Inflammatory macrophage treated with lipopolysaccharide for 4 hours (primary cell): ENCODE measurements at places on chromosomes 1 and 21.
A peak's percentile ranks its signal among the peaks of the same experiment; 100 is the strongest.

DNA sequence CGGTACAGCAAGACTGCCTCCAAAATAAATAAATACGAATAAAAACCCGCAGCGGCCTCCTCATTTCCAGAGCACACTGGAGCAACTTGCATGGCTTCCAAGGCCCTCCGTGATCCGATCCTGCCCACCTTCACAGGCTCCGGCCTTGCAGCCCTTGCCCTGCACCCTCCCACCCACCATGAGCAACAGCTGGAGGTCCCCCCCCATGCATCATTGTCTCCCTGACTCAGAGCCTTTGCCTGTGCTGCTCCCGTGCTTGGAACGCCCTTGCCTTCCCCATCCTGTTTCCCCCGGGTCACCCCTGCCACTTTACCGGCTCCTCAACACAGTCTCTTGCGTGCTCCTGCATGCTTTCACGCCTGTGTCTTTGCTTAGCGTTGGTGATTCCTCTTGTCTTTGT is 71.0 kb upstream of the ANGPTL1 start:
- DNase-seq, result no peak

- DNase-seq, result no peak
These were observed 12.2 kb downstream of the CDC42BPA start for GRCh38 chr1:227305894-227306626.

DNA sequence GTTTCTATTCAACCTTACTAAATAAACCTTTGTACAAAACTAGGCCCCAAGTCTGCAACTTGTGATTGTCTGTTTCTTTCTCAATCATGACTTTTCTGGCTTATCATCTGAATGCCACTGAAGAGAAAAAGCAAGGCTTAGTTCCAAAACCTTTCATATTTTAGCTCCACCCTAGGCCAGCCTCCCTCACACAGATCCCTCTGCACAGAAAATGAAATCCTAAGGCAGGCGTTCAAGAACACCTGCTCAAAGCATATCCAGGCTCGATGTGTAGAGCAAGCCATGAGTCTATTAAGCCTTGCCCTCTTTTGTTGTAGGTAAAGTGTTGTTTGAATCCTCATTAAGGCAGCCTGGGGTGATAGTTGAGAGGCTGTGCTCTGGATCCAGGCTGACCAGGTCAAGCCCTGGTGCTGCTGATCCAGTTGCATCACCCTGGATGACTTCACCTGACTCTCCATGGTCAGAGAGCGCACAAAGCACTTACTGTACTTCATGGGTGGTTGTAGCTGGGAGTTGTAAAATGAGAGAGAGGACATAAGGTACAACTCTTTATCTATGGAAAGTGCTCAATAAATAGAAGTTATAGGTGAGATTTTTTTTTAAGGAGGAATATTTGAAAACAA is 39.0 kb downstream of the FYB2 start:
- DNase-seq, result no peak

DNA sequence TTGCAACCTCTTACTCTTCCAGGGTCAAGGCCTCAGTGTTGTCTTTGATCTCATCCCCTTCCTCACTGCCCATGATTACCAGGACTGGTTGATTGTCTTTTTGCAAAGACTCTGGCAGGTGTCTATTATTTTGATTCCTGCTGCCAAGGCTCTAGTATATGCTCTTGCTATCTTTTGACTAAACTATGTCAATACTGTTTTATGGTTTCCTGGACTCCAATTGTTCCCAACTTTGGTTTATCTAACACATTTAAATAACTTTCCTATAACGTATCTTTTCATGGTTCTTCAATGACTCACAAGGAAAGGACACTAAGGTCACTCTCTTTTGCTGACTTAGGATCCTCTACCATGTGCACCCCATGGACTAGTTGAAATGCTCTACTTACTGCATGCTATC is 141.5 kb downstream of the PTPRC start:
- DNase-seq, result no peak

GRCh38 chr1:205438213-205439158 is 16.6 kb upstream of the LEMD1 start:
- peak; percentile 40 for DNase-seq

DNA sequence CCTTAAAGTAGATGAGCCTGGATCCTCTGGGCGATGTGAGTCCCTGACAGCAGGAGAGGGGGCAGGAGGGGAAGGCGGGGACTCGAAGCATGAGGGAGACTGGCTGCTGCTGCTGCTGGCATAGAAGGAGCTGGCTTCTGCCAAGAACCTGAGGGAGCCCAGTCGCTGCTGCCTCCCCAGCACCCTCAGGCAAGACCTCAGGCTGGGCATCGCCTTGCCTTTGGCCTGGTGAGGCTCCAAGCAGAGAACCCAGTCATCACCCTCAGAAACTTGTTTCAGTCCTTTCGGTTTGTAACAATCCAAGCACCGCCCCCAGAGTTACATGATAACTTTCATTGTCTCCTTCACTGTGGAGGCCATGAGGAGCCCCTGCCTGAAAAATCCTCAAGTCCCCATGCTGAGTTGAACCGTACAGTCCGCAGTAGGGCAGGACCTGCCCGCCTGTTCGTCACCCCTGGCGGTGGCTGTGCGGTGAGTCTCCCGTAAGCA is 38.8 kb downstream of the POFUT2 start:
- no peak for DNase-seq

GRCh38 chr1:112720800-112721199 is 5.7 kb upstream of the PPM1J start:
- peak; percentile 62 for DNase-seq

- DNase-seq, result no peak
These were observed 20.6 kb upstream of the KCNJ15 start for GRCh38 chr21:38236232-38236631.

GRCh38 chr1:244361764-244362473 is 89.8 kb downstream of the ADSS2 start:
- DNase-seq, result no peak

DNA sequence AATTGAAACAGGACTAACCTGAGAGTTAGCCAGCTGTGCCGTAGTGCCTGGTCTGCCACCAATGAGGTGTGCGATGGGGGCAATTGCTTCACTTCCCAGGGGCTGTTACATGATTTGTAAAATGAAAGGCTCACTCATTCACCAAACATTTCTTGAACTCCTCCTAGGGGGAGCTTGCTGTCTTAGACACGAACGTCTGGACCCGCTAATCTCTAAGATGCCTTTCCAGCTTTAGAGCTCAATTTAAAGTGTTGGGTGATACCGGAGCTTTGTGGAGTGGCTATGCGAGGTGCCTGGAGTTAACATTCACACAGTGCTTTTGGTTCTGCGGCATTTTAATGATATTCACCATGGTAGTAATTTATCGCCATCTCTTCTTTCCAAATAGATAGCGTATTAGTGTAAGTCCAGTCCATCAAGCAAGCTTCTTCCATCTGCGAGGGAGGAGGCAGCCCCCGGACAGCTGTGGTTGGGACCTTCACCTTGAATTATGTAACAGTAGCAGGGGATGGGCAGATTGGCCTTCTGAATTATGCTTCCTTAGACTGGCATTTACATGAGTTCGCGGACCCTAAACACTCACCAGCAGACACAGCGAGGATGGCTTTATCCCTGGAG is 179.9 kb downstream of the ADSS2 start:
- DNase-seq, result no peak

- no peak for DNase-seq
These were observed 21.8 kb downstream of the PCSK9 start for GRCh38 chr1:55061000-55061705.

DNA sequence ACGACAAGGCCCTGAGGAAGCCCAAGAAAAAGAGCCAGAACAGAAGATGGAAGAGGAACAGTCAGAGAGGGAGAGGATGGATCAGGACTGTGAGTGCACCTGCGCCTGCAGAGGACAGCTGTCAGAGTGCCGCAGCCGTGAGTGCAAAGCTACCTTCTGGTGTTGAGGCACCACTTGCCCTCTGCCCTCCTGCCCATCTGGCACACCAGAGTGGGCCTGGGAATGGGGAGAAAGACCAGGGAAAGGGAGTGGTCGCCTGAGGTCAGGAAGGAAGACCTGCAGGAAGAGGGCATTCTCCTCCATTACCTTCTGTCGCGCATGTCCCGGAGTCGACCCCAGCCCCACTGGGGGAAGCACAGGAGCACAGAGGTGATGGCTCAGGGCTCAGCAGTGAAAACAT is 26.2 kb downstream of the VASH2 start:
- DNase-seq, result no peak

DNA sequence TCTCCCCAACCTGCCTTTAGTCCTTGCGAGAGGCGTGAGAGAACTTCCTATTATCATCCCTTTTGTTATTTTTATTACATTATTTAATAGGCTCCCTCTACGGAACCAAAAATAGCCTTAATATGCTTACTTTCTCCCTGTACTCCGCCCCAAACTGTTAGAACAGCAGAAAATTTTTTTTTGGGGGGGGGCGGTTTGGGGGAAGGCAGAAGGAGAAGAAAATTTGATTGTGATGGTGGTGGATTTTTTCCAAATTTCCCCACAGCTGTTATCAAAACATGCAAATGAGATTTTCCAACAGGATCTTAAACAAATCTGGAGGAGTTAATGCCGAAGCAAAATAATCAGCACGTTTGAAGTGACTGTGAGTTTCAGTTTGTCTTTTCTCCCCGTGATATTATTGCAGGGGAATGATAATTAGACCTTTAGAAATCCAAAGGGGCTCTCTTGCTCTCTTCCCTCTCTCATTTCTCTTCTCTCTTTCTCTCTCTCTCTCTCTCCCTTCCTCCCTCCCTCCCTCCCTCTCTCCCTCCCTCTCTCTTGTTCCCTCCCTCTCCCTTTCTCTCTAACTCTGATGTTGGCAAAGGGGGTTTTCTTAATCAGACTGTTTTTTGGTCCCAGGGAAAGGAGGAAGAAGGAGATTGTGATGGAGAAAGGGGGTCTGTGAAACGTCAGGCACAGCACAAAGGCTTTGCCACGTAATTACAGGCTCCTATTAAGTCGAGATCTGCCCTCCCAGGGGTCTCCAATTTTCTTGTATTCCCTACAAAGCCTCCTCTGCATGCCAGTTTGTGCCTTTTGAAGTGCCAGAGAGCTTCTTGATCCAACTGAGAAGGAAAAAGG is 1.1 kb upstream of the PRRX1 start:
- peak; percentile 12 for DNase-seq

- peak; percentile 57 for DNase-seq
These were observed 37.6 kb downstream of the PIK3CD start for GRCh38 chr1:9689011-9689706.

- DNase-seq, result no peak
These were observed 36.4 kb downstream of the MRAP start for GRCh38 chr21:32334980-32335531.

- DNase-seq, result no peak
These were observed 170.6 kb upstream of the ARHGEF16 start for GRCh38 chr1:3283849-3284248.

- peak; percentile 61 for DNase-seq
These were observed 14.4 kb downstream of the TMPRSS3 start for GRCh38 chr21:42381347-42381984.

- no peak for DNase-seq
These were observed 103.1 kb downstream of the PGBD5 start for GRCh38 chr1:230322967-230323547.

DNA sequence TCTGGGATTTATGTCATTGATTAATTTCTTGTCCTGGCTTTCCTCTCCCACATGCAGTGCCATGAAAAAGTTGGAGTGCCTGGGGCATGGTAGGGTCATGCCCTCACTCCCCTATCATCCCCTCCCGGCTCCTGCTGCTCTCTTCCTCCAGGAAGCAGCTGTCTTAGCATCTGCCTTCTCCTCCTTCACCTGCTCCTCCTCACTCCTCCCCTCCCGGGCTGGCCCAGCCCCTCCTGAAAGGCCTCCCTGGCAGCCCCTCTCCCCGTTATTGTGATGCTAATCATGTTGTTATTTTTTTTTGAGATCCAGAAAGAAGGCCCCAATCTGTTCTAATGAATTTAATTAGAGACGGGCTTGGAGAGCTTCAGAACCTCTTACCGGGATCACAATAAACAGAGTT is 36.3 kb upstream of the NFASC start:
- no peak for DNase-seq

DNA sequence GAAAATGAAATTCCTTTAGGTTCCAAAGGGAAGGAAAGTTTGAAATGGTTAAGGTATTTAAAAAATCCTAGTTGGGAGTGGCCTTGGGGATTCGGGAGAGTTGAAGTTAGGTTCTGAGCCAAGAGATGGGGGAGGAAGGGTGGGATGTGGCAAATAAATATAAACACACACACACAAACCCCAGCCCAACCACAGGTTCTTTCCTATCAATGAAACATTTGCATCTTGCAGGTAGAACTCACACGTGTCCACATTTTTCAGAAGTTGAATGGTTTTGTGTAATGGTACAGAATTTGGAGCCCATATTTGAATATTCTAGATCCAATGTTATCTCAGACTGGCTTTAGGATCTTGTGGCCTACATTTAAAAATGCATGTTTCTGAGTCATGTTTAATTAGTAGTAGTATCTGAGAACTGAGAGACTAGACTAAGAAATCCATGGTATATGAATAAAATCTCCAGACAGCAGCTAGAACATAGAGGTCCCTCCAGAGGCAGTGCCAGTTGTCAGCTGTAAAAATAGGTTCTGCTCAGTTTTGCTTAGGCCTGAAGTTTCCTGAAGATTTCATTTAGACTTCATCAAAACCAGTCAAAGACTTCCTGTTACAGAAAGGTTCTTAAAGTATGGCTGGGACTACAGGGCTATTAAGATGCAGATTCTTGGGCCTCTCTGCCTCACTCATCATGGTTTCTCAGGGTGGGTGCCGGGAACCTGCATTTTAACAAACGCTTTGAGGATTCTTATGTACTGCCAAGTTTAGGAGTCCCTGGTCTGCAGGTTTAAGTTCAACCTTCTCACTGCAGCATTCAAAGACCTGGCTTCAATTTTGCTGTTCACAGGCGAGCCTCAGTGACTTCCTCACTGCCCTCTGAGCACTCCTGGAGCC is 21.3 kb downstream of the RUNX1 start:
- DNase-seq, result no peak

- DNase-seq, result no peak
These were observed 3.4 kb upstream of the ARHGAP29 start for GRCh38 chr1:94240822-94241221.

- no peak for DNase-seq
These were observed 47.7 kb downstream of the ETS2 start for GRCh38 chr21:38853421-38853919.

- DNase-seq, result no peak
These were observed 142.4 kb downstream of the ZP4 start for GRCh38 chr1:237748171-237748960.

GRCh38 chr1:23389837-23390321 is 20.2 kb upstream of the ZNF436 start:
- no peak for DNase-seq

- DNase-seq, result peak; percentile 7
These were observed 108.6 kb downstream of the OLFML2B start for GRCh38 chr1:161915051-161915503.

DNA sequence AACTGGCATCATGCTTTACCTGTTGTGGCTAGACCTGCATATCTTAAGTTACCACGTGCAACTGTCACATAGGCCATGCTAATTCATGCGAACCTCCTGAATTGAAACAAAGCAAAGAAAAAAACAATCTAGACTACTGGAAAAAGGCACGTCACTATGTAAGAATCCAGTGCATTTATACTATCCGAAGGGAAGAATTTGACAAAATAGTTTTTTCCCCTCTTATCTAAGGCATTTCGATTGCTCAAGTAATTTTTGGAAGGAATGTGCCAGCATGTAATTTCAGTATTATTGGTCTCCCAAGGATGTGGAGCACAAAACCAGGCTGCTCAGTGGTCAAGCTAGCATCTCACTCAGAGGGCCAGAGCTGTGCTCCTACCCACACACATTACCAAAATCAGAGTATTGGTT is 31.5 kb upstream of the C1orf198 start:
- DNase-seq, result no peak
